ENCODE measurements at places on chromosomes 11 and 22.

GRCh38 chr11:76256448-76256847 is 50.1 kb upstream of the WNT11 start:
- DNase-seq: no peak

- no peak for DNase-seq
Observed at GRCh38 chr22:47551431-47551775, 789.0 kb downstream of the TBC1D22A start.

DNA sequence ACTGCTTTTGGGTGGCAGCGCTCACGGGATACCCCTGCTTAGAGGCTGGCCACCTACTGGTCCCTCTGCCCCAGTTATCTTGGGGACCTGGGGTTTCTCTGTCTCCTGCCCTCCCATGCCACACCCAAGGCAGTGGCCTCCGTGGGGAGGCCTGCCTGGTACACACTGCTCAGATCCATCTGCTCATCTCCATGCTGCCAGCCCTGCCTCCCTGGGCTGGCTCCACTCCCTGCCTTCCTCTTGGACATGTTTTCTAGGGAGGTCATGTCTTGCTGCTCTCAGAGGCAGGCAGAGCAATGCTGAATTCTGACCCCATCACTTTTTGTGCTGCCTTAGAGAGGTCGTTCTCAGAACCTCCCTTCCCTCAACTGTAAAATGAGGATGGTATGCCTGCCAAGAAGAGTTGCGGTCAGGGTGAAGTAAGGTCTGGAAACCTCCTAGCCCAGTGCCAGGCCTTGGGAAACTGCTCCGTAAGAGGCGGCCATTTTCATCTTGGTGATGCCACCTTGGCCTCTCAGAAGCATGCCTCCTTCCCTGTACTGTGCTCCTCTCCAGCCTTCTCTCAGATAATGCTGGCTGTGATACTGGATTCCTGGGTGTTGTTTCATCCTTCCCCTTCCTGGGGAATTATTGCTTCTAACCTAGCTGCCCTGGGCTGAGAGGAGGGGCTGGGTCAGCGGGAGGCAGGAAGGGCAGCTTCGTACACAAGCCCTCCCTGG is 186.4 kb upstream of the ZBED5 start:
- no peak for DNase-seq

DNA sequence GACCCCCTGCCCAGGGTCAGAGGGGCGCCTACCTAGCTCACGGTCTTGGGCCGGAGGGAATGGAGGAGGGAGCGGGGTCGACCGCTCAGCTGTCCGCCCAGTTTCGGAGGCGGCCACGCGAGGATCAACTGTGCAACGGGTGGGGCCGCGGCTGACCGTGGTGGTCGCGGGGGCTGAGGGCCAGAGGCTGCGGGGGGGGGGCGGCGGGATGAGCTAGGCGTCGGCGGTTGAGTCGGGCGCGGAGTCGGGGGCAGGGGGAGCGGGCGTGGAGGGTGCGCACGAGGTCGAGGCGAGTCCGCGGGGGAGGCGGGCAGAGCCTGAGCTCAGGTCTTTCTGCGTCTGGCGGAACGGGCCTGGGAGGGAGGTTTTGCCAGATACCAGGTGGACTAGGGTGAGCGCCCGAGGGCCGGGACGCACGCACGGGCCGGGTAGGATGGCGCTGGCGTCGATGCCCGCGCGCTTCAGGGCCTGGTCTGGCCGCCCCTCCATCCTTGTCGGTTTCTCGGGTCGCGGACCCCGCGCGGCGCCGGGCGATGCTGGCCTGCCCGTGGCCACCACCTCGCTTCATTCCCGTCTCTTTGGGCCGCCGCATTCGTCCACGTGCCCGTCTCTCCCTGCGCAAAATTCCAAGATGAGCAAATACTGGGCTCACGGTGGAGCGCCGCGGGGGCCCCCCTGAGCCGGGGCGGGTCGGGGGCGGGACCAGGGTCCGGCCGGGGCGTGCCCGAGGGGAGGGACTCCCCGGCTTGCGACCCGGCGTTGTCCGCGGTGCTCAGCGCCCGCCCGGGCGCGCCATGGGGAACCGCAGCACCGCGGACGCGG is at the start of gene DRD4:
Gene DRD4 (plus strand): TSS at position 759 of the 822 bp plus-strand sequence. CDS start 36 bp downstream, at position 795.
- no peak for DNase-seq

DNA sequence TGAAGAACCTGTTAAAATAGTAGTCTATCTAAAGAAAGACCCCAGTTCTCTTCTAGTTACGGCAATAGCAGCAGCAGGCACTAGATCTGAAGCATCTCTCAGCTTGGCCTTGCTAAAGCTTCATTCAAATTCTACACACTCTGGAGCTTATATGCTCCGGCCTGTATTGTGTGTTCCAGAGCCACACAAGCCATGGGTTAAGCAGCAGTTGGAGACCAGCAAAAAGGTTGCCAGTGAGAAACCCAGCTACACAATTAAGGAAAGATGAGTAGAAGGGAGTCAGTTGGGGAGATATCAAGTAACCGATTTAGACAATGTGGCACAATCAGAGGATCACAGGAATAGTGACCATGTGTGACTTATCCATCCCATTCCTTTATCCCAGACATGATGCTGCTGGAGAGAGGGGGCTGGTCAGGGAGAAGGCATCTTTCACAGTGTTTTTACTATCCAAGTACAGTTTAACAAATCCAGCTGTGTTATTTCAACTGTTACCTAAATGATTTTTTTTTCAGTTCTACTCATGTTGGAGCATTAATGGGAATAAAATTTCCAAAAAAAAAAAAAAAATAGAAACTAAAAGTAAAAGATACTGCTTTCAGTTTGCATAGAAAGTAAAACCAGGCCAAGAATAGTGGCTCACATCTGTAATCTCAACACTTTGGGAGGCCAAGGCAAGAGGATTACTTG is 41.0 kb downstream of the PAX6 start:
- no peak for DNase-seq

DNA sequence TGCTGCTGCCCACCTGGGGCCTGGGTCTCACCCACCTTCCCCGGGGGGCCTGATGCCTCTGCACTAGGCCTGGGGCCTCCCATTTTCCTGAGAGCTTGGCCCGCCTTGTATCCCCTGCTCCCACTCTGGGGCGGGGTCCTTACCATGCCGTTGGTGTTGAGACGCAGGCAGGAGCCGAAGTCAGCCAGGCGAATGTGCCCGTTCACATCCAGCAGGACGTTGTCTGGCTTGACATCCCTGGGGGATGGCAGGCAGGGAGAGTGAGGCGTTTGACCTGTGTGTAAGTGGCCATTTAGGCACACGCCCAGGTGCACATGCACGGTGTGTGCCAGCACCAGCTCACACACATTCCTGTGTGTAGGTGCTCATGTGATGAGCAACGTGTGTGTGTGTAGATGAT is 5.1 kb downstream of the CDC42BPG start:
- no peak for DNase-seq

GRCh38 chr22:45475063-45475747 is 27.5 kb upstream of the FBLN1 start:
- no peak for DNase-seq

GRCh38 chr11:57179681-57180080 is 2.1 kb upstream of the LRRC55 start:
- DNase-seq: no peak

GRCh38 chr22:17797721-17798559 is 23.7 kb upstream of the BID start:
- DNase-seq: no peak
